T-cell (primary cell): ENCODE measurements at places on chromosomes 3 and 15.

GRCh38 chr15:69668039-69668705 lies 215.6 kb downstream of the RPLP1 start:
- no peaks in the 10 kb centered on the region for H3K27me3 ChIP-seq
- H3K4me3 ChIP-seq, result no peak overlapping the region
- H3K27ac ChIP-seq, result no peak overlapping the region
- H3K36me3 ChIP-seq, result no peaks in the 10 kb centered on the region
- no peak for DNase-seq

DNA sequence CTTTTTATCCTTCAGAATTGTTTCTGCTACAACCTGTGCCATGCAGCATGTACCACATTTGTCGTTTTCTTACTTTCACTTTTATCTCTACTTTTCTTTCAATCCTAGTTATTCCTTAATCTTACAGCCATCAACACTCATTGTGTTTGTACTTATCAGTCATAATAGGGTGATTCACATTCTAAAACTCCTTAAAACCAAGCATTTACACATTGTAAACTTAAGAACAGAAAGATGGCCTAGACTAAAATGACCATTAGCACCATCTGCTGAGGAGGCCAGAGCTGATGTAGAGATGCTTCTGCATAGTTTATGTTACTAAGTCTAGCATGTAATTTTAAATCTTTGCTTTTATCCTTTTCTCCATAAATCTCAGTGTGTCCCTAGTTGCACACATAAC lies 25.5 kb downstream of the EIF2AK4 start:
- H3K4me1 ChIP-seq, result no peaks in the 10 kb centered on the region
- H3K36me3 ChIP-seq, result no peaks in the 10 kb centered on the region
- no peak overlapping the region for H3K4me3 ChIP-seq
- no peak overlapping the region for H3K27ac ChIP-seq

GRCh38 chr3:111863942-111864694 lies 5.1 kb downstream of the PHLDB2 start:
- no peaks in the 10 kb centered on the region for H3K36me3 ChIP-seq
- H3K4me1 ChIP-seq, result peaks cover 11% of the 10 kb centered on the region
- no peak overlapping the region for H3K27ac ChIP-seq
- no peak overlapping the region for H3K4me3 ChIP-seq

- no peaks in the 10 kb centered on the region for H3K4me1 ChIP-seq
- H3K27me3 ChIP-seq, result no peaks in the 10 kb centered on the region
- no peak for DNase-seq
- H3K27ac ChIP-seq, result no peak overlapping the region
- no peak overlapping the region for H3K4me3 ChIP-seq
- H3K36me3 ChIP-seq, result no peaks in the 10 kb centered on the region
These were observed 226.0 kb upstream of the TPM1 start for GRCh38 chr15:62816342-62817069.

DNA sequence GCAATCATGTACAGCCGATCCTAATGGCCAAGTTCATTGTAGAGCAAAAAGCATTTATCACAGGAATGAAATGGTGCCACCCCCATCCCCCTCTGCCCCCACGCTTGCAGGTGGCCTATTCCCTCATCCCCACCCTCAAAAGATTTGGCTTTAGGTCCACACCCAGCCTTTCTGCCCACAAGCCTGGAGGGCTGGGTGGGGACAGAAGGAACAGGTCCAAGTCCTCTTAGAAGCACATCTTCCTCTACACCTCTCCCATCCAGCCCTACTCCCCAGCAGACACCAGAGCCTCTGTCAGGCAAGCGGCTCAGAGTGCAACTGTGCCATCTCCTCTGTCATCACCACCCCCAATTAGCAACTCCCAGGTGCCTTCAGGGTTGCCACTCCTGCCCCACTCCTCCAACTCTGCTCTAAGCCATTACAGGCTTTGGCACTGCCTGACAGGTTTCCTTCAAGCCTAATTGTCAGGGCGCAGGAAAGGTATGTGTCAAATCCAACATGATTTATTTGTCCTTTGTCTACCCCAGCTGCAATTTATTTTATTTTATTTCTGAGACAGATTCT lies 49.4 kb downstream of the DAPK2 start:
- H3K4me1 ChIP-seq, result peaks cover 5% of the 10 kb centered on the region
- H3K4me3 ChIP-seq, result no peak overlapping the region
- H3K27ac ChIP-seq, result no peak overlapping the region
- H3K27me3 ChIP-seq, result no peaks in the 10 kb centered on the region
- DNase-seq, result no peak

- no peak for DNase-seq
- no peaks in the 10 kb centered on the region for H3K27me3 ChIP-seq
- no peak overlapping the region for H3K27ac ChIP-seq
- no peaks in the 10 kb centered on the region for H3K36me3 ChIP-seq
- no peaks in the 10 kb centered on the region for H3K4me1 ChIP-seq
These were observed 113.1 kb downstream of the EDEM1 start for GRCh38 chr3:5300638-5301037.

- no peaks in the 10 kb centered on the region for H3K36me3 ChIP-seq
- no peak overlapping the region for H3K4me3 ChIP-seq
- DNase-seq, result peak; percentile 8
- H3K27me3 ChIP-seq, result no peaks in the 10 kb centered on the region
These were observed 17.9 kb upstream of the NIT2 start for GRCh38 chr3:100316641-100317069.

- no peak for DNase-seq
- H3K27me3 ChIP-seq, result peaks cover 45% of the 10 kb centered on the region
- no peaks in the 10 kb centered on the region for H3K4me1 ChIP-seq
- H3K4me3 ChIP-seq, result no peak overlapping the region
- H3K27ac ChIP-seq, result no peak overlapping the region
These were observed 4.0 kb downstream of the ITGA11 start for GRCh38 chr15:68427963-68428362.

DNA sequence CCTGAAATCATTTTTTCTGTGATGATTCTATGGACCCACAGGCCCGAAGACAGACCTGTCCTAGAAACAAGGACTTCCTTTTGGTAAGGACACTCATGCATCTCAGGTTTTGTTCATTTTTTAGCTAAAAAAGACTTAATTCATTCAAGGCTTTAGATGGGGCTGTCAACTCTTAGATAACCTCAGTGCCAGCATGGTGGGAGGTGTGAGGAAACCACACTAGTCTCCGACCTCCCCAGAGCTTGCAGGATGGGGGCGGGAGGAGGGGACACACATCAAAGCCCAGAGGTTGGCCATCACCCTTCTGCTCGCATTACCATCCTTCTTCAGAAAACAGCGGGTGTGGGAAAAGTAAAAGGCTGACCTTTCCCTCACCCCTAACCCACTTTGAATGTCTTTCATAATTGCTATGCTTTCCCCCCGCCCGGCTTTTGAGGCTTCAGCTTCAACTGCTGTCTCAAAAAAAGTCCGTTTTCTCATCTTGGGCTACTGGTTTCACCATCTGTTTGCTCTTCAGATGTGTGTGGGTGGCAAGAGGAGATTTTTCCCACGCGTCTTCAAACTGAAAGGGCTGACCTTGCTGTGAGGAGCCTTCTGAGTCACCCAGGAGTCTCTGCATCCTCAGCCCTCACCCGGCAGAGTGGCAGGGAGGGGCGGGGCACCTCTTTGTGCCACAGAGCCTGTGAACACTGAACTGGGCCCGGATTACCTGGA lies 27.6 kb upstream of the CXCR6 start:
- H3K4me1 ChIP-seq, result peaks cover 49% of the 10 kb centered on the region
- DNase-seq, result peak; percentile 69
- peak overlapping the region; percentile 33 for H3K4me3 ChIP-seq
- peak overlapping the region; percentile 65 for H3K27ac ChIP-seq
- H3K27me3 ChIP-seq, result no peaks in the 10 kb centered on the region
- H3K36me3 ChIP-seq, result no peaks in the 10 kb centered on the region

GRCh38 chr3:24018784-24019570 lies 73.9 kb downstream of the NR1D2 start:
- no peaks in the 10 kb centered on the region for H3K4me1 ChIP-seq
- DNase-seq, result no peak
- H3K27me3 ChIP-seq, result peaks cover 5% of the 10 kb centered on the region
- no peak overlapping the region for H3K4me3 ChIP-seq

- no peak overlapping the region for H3K27ac ChIP-seq
- no peaks in the 10 kb centered on the region for H3K27me3 ChIP-seq
- no peaks in the 10 kb centered on the region for H3K4me1 ChIP-seq
- no peaks in the 10 kb centered on the region for H3K36me3 ChIP-seq
- H3K4me3 ChIP-seq, result no peak overlapping the region
These were observed 41.4 kb upstream of the IL12A start for GRCh38 chr3:159947220-159947619.

DNA sequence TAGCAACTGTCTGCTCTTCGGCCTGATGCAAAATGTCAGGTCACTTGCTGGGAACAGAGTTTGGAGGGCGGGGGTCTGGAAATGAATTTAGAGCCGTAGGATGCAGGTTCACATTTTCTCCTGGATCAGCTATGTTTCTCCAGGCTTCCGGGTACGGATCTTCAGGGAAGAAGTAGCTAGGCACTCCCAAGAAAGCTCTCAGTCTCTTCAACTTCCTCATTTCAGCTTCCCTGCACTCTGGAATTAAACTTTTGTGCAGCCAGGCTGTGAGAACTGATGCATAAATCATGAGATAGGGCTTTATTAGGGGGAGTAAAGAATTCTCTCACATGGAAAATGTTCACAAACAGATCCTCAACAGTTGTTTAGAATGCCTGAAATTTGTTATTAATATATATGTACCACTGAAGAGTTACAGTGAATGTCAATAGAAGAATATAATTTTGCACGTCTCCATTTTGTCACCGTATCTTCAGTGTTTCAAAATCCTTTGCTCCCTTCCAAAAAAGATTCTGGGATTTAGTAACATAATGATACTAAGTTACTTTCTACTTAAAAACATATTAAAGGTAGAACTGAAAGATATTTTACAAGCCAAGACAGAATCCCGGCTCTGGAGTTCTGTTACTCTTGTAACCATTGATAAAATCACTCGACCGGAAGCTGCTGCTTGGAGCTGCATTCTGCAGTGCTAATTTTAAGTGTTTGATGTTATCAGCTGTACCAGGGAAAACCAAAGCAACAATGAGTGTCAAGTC lies 178.5 kb upstream of the P2RY1 start:
- H3K27me3 ChIP-seq, result no peaks in the 10 kb centered on the region
- no peaks in the 10 kb centered on the region for H3K36me3 ChIP-seq

DNA sequence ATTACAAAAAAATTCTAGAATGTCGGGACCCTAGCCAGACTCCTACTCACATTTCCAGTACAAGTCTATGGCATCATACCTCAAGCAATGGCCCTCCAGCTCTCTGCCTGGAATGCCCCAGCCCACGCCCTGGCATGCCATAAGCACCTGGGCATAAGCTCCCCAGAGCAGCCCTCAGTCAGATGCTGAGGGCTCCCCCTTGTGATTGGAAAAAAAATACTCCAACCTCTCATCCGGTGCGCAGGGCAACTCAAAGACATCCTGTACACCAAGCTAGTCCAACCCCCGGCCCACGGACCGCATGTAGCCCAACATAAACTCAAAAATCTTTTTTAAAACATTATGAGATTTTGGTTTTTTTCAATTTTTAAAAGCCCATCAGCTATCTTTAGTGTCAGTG lies 115.4 kb downstream of the NEK10 start:
- no peaks in the 10 kb centered on the region for H3K27me3 ChIP-seq
- H3K4me3 ChIP-seq, result no peak overlapping the region
- H3K36me3 ChIP-seq, result no peaks in the 10 kb centered on the region

DNA sequence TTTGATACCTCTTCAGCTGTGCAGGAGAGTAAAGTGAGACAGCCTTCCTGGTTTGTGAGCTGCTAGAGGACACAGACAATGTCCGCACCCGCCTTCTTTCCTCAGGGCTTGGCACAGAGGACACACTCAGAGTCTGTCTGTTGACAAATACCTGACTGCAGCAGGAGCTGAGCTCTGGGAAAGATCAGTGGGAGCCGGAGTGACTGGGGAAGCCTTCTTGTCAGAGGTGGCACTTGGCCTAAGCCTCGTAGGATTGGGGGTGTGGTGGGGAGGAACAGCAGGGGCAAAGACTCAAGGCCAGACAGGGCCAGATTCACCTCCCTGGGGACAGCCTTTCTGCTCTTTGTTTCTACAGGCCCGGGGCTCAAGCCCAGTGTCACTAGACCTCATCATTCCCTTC lies 3.3 kb upstream of the IL17RC start:
- H3K36me3 ChIP-seq, result no peaks in the 10 kb centered on the region
- no peak for DNase-seq
- peaks cover 29% of the 10 kb centered on the region for H3K27me3 ChIP-seq
- H3K27ac ChIP-seq, result no peak overlapping the region
- peaks cover 3% of the 10 kb centered on the region for H3K4me1 ChIP-seq

DNA sequence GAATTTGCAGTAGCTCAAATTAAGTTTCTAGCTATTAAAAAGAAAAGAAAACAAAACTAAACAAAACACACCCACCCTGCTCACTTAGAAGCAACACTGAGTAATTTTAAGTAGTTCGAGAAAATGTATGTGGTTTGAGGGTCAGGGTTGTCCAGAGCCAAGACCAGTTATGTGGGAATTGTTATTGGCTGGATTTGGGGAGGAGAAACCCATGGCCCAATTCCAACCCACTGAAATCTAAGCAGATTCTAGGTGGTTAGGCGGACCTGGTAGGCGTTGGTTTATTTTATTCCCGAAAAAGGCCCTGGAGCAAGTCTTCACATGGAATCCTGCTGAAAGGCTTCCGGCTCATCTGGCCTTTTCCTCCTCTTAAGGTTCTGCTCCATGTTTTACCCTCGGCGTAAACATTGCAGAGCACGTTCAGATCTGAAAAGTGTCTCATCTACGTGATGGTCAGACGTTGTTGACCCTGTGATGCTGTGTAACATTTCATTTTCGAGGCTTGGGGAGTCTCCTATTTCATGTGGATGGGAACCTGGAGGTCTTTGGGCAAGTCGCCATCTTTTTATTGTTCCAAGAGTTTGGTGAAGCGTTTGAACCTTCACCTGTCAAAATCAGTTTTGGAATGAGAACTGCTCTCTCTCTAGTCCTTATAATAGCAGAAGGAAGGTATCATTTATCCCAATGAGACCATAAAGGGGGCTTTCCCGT lies 64.0 kb downstream of the FLNB start:
- H3K27ac ChIP-seq, result no peak overlapping the region
- H3K36me3 ChIP-seq, result peaks cover 4% of the 10 kb centered on the region
- H3K27me3 ChIP-seq, result no peaks in the 10 kb centered on the region

- H3K4me3 ChIP-seq, result no peak overlapping the region
- H3K4me1 ChIP-seq, result no peaks in the 10 kb centered on the region
- DNase-seq, result no peak
- H3K27me3 ChIP-seq, result no peaks in the 10 kb centered on the region
These were observed 300.2 kb upstream of the SLCO3A1 start for GRCh38 chr15:91553196-91553854.

DNA sequence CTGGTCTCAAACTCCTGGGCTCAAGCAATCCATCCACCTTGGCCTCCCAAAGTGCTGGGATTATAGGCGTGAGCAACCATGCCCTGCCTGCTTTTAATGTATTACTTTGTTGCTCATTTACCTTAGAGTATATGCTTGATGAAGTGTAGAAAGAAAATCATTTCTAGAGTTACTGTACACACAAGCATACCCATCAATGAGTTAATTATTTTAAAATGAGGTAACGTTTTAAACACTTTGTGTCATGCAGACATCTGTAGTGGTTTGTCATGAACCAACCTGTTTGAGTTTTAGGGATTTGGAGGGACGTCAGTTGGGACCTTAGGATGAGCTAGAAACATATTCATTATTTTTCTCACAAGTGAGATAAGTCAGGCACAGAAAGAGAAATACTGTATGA lies 332.4 kb upstream of the IGF1R start:
- H3K4me3 ChIP-seq, result no peak overlapping the region
- no peak for DNase-seq
- H3K27me3 ChIP-seq, result no peaks in the 10 kb centered on the region
- H3K36me3 ChIP-seq, result no peaks in the 10 kb centered on the region
- H3K27ac ChIP-seq, result no peak overlapping the region
